Activated CD4-positive, alpha-beta T cell treated with anti-CD3 and anti-CD28 coated beads, Interleukin-2, amount 50 U/mL, for 4 hours (primary cell): ENCODE measurements at places on chromosomes 1 and 21.

DNA sequence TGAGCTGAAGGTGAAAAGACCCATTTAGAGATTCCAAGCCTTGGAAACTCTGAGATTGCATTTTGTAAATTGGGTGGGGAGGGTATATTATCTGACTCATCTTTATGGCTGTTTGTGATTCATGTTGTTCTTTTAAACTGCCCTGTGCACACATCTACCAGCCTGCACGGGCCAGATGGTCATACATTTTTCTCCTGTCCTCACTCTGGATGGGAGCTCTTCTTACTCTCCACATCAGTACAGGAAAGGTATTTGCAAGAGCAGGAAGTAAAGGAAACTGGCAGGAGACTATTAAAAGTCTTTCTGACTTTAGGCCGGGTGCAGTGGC is 14.3 kb upstream of the NMNAT2 start:
- DNase-seq, result no peak

DNA sequence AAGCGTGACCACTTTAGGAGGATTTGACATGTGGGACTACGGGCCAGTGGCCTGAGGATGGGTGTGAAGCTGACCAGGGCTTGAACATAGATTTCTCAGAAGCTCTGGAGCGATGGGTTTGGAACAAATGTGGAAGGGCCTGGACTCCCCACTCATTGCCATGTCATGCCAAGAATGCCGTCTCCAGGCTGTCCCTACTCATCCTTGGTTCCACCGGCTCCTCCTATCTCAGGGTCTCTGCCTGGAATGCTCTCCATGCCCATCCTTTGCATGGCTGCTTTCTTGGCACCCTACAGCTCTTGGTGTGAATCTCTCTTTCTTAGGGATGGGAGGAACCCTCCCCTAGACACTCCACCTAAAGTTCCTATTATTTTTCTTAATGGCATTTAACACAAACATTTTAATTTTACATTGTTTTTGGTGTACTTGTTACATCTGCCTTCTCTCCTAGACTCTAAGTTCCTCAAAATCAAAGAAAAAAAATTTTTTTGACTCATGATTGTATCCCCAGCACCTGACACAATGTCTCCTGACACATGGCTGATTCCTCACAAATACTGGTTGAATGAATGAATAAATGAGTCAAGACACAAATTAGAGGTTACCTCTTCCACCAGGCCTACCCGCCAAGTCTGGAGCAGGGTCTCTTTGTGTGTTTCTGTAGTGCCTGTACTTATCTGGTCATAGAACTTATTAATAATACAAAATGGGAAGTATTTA is 114.5 kb downstream of the OMA1 start:
- no peak for DNase-seq

- DNase-seq, result no peak
Observed at GRCh38 chr1:182630586-182630985, 26.4 kb upstream of the RGS16 start.

- DNase-seq, result no peak
Observed at GRCh38 chr1:210771131-210771530, 362.8 kb downstream of the KCNH1 start.

- DNase-seq, result no peak
Observed at GRCh38 chr21:46424039-46424591, 34.6 kb upstream of the DIP2A start.

DNA sequence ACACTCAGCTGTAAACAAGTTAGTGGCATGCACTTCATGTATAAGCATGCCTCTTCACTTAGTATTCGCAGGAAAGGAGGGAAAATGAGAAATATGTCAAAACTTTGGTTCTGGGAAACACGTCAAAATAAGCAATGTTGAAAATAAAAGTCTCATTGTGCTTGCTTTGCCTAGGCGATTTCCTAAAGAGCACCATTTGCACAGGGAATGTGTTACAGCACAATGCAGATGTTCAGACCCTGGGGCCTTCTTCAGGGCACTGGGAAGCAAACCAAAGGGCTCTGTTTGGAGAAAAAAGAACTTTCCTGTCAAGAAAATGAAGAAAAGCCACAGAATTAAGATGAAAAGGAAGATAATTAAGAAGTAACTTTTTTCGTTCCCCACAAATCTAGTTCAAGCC is 98.6 kb upstream of the PLD5 start:
- DNase-seq, result no peak

DNA sequence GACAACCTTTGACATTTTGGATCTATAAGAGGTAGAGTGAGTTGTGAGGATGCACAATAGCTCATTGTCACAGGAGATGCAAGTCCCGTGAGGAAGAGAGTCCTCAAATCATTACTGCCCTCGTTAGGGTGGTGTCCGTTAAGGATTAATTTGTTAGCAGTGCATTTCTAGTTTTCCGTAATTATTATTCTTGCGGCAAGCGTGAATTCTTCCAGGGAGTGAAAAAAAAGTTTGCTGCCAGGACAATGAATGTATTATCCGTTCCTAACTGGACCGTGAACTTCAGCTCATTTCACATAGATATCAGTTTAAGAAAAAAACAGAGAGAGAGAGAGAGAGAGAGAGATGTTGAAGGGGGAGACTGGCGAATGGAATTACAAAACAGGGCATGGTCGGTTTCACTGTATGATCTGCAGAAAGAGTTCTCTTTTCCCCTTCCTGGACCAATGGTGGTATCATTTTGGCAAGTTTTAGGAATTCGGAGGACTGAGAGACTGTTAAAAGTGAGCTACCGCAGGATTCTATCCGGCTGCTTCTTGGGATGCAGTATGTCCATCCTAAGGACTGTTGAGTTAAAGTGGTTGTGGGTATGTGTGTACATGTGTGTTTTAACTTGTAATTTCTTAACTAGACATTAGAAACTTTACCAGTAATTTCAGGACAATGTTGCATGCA is 216.0 kb upstream of the NFIA start:
- no peak for DNase-seq

DNA sequence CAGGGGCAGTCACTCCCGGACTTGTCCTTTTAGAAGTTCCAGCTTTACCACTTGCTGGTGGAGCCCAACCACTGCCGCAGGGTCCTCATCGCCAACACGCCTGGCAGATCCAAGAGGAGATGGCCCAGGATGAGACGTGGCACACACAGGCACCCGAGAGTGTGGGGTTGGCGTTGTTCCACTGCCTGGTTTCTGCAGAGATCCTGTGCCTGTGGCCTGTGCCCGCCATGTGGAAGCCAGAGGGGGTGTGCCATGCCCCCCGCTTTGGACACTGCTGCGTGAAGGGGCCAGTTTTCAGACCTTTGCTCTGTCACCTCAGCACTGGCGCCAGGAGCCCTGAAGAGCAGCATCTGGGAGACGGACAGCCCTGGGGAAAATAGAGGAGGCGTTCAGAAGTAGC is 10.8 kb downstream of the CD46 start:
- no peak for DNase-seq

GRCh38 chr1:24384251-24385090 is 29.1 kb downstream of the STPG1 start:
- no peak for DNase-seq

- no peak for DNase-seq
Observed at GRCh38 chr1:79042539-79042938, 36.0 kb upstream of the ADGRL4 start.

DNA sequence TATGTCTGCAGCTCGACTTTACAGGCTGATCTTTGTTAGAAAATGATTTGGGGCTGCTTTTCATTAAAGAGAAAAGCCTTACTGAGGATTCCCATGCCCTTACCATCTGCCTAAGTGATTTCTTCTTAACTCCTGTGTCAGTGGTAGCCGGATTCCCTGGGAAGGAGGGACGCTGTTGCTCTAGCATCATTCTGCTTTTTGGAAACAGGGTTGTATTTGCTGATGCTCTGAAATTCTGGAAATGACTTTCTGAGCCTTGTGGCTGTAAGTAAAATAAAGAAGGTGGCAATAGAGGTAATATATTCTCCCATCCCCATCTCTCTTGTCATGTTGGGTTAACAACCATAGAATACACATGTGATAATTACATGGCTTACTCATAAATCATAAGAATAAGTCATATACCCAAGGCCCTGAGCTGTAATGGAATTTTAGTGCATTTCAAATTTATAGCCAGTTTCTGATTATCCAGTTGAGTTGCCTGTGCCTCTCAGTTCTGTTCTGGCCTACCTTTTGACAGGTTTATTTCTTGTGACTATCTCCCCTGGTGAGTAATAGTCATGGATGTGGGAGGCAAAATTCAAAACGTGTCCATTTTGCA is 74.4 kb downstream of the AK4 start:
- DNase-seq, result no peak

DNA sequence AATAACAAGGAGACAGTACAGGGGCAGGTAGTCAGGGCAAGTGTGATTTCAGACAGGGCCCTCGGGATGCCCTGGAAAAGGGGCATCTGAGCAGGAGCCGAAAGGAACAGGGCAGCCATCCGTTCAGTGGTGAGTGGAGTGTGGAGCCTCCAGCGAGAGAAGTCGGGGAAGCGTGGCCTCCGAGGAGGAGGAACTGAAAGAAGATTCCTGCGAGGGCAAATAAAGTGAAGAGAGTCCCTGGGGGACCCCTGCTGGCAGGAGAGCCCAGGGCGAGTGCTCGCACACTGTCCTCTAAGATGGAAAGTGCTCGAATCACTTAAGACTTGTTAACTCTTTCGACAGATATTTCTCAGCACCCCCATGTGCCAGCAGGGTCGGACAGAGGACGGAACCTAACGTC is 3.5 kb upstream of the UTS2 start:
- DNase-seq, result no peak

DNA sequence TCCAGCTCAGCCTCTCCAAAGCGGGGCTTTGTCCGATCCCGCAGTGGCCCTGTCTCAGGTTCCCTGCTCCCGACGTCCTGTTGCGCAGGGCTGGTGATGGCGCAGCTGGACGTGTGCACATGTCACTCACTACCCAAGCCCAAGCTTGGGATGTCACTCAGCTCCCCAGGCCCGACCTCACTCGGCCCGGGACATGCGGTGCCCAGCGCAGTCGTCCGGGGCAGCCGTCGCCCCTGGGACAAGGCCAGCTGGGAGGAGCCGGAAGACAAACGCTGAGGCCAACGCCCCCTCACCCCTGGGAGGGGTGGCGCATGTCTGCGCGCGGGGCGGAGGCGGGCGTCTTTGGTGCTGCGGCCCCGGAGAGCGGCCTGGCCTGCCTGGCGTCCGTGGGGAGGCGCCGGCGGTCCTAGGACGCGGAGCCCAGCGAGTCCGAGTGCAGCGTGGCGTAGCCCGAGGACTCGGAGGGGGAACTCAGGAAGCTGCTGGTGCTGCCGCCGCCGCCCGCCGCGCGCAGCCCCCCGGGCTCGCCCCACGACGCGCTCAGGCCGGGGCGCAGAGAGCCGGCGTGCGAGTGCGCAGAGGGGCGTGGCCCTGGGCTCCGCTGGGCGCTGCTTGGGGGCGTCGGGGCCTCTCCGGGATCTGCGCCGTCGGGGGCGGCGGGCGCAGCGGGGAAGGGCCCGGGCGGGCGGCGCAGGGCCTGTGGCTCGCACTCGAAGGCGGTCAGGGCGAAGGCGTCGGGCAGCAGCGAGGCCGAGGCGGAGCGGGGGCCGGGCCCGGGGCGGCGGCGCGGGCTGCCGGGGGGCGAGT is 5.2 kb downstream of the HES3 start:
- no peak for DNase-seq

DNA sequence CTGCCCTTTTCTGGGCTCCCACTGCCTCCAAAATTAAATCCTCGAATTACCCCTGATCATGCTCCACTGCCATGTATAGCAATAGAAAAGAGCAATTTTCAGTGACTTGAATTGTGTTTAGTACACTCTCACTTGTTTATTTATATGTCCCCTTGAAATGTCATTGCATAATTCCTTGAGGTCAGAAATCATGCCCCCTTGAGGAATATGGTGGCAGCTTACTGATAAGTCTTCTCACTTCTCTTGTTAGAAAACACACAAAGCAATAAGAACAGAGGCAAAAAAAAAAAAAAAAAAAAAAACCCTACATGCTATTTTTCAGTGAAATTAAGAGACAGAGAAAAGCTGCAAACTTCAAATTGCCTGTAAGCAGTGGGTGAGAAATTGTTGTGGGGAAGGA is 37.5 kb downstream of the GPR88 start:
- no peak for DNase-seq

DNA sequence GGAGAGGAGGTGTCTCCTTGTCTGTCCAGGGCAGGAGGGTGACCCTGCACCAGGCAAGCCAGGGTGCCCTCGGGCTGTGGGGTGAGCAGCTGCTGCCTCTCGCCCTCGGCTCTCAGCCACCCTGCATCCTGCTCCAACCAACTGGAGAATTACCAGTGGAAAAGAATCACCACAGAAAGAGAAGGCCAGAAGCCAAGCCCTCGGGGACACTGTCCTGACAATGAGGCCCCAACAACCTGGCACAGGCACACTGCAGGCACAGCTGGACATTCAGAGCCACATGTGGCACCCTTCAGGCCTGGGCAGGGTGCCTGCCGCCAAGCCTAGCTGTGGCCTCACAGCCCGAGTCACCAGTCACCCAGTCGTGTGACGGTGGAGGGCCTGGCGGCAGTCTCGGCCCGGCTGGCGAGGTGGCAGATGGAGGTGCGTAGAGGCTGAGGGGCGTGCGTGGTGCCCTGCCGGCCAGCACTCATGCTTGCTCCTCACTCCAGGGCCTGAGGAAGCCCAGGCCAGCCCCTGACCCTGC is 12.0 kb downstream of the MEGF6 start:
- DNase-seq, result no peak

GRCh38 chr1:14656384-14656937 is 58.0 kb downstream of the KAZN start:
- DNase-seq, result no peak

DNA sequence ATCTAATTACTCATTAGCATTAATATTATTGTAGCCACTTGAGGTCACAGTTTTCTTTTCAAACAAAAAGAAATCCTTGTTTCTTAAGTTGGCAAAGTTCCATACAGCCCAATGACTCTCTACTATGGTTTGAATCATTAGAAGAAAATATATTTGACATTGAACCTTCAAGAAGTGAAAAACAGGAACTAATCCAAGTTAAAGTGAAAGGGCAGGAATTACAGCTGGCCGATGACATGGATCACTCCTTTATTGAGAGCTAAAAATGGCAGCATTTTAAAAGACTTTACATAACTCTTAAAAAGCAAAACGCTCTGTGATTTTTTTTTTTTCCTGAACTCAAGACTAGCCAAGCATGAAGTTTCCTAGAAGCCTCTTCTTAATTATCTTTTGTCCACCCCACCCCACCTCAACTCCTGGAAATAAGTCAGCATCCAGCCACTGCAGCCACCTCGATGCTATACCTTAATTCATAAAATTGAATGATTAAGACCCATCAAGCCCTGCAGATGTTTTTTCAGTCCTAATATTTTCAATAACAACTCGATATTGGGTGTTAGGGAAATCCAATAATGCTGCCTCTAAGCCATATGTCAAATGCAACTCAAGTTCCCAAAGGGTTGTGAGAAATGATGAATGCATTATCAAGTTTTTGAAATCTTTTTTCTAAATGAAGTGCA is 323.1 kb downstream of the HHIPL2 start:
- DNase-seq, result no peak

GRCh38 chr1:246959944-246960693 is 28.4 kb upstream of the AHCTF1 start:
- no peak for DNase-seq
